ENCODE measurements at places on chromosomes 4 and X.
A peak's percentile ranks its signal among the peaks of the same experiment; 100 is the strongest.

GRCh38 chr4:106676173-106676921, 307.8 kb upstream of the GIMD1 start:
- DNase-seq, result no peak

DNA sequence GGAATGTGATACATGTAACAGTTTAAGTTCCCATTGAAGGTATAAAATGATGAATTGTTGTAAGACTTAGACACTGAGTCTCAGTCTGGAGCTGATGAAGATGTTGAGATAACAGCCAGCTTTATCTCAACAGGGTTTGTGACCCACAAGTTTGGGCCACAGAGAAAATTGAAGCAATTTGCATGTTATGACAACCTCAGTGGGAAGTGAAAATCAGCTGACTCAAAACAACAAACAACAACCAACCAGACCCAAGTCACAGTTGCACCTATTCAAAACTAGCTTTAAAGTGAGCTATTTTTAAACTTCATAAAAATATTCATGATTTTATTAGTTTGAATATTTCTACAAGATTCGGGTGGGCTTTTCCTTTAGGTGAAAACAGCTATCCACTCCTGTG, 8.0 kb downstream of the SFRP2 start:
- DNase-seq, result no peak

DNA sequence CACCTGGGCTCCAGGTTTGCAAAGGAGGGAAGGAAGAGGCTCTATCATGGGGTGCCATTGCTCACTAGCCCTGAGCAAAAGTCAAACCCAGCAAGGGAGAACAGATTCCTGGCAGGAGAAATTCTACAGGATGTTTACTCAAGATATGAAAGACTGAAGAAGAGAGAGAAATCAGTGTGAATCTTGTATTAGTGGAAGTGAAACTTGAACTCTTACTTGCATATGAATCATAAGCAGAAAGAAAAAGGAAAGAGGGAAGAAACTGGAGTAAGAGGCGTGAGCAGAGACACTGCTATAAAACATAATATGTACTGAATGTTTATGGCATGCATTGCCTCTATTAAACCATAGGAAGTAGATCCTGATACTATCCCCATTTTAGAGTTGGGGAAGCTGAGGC, 60.9 kb downstream of the C4orf46 start:
- DNase-seq, result peak; percentile 37

- no peak for DNase-seq
Observed at GRCh38 chrX:144219035-144219434, 335.2 kb downstream of the UBE2NL start.

DNA sequence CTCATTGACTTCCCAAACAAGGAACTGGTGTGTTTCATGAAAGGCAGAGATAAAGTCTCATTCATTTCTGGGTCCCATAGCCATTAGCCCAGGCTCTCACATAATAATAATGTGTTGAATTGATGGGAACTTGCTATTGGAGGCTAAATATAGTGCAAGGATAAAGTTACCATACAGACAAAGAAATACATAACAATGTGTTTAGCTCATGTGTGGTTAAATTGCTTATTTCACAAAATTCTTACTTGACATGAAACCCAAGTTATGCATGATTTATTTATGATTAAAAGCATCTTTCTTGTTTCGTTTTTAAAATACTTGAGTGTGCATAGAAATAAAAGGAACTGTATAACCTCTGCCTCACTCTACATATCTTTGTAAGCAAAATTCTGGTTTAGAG, 37.3 kb upstream of the LPAR4 start:
- no peak for DNase-seq

DNA sequence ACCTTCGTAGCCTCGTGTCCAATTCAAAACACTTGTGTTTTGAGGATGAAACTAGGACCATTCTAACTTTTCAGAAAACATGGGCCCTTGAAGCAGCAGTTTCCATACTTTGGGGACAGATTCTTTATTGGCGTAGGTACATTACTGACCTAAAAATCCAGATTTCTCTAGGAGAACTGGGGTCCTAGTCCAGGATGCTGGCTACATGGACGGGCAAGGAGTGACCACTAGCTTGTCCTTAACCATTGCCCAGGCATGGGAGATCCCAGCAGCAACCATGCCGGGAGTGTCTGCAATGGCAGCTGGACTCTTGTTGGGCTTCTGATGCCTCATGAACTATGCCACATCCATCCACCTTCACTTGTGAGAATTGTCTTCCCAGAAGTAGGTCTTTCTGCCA, 62.2 kb upstream of the WDR1 start:
- no peak for DNase-seq

GRCh38 chrX:104112326-104112951, at the start of gene ZCCHC18:
Gene ZCCHC18, plus strand, starts transcription at chrX:104112523. Its CDS starts 1,589 bp downstream, at chrX:104114112.
- peak; percentile 74 for DNase-seq

DNA sequence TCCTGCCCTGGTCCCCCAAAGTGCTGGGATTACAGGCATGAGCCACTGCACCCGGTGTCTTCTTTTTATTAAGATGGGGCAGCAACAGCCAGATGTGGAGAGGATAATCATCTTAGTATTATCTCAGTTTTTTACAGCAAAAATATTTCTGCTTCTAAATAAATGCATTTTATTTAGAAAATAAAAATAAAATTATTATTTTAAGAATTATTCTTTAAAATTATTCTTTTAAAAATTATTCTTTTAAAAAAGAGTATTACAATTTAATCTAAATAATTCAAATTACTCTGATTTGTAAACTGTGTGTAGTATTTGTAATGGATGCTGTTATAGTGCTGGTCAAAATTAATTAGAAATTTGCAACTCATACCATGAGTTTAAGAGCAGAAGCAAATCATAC, 67.6 kb downstream of the ARFIP1 start:
- no peak for DNase-seq

DNA sequence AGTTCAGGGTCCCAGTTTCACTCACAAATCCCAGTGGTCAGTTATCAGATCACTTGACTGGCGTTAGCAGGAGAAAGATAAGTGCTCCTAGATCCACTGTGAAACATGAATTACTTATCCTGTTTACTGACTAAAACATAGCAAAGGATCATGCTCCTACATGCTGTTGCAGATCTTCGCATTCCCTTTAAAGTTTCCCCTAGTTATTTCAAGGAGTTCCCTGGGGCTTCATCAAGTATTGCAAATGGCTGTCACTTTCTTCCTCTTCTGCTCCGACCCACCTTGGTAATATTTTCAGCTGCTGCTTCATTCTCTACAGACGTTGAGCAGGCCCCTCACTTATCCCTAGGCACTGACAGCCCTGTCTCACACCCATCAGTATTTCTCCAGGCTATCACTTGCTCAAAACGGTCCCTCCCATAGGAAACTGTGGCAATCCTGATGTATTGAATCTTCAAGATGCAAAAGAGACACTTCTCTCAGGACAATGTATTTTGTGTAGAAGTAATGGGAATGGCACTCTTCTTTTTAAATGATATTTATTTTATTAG, 466.0 kb downstream of the INPP4B start:
- DNase-seq, result no peak

DNA sequence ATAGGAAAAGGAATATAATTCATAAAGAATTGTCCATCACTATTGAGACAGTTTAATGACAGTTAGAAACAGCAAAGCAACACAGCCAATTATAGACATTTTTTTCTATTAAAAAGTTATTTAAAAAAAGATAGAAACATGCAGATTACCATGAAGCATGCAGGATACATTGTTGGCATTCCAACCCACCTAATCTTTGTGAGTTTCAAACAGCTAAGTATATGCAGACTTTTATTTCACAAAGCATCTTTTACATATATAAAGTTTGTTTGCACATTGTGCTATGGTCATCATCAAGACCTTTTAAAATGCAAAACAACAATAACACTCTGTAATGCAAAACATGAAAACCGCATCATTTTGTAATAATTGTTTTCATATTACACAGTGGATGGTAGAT, 125.9 kb upstream of the ETNPPL start:
- DNase-seq, result no peak

GRCh38 chrX:18861511-18861910, 122.4 kb downstream of the PHKA2 start:
- DNase-seq, result no peak

- no peak for DNase-seq
Observed at GRCh38 chrX:18682979-18683387, 11.1 kb upstream of the RS1 start.

DNA sequence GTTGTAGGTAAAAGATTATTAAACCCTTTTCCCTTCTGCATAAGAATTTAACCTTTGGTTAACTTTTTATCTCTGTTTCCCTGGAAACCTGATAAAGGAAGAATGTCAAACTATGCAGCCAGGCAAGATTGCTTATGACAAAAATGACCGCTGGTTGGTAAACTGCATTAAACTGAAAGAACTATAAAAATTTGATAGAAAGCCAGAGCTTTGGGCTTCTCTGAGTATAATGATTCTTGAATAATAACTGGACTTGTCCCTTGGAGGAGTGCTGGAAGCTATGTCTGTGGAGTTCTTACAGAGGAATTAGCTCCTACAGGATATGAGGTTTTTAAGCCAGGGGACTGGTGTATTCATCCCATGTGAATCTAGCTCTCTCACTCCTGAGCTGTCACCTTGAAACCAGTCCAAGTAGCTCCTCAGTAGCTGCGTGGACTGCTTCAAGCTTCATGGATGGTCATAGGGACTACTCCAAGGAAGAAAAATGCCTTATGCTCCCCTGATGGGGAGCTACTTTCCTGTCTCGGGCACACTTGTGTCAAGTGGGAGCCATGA, 52.0 kb downstream of the RASL11B start:
- DNase-seq, result no peak

GRCh38 chrX:96722781-96723180, 38.1 kb downstream of the DIAPH2 start:
- no peak for DNase-seq

DNA sequence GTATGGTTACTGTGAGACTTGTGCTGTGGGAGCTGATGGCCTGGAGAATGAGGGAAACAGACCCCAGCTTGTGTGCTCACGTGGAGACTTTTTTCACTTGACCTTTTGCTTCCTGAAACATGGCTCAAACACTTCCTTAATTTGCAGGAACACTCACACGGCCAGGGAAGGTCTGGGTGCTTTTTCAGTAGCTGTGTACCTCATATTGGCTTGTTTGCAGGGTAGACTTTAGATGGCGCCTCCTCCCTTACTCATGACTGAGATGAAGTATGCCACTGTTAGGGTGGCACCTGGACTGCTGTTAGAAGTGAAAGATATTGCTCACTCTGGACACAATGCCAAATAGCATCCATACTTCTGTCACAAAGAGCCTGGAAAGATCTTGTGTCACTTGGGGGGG, 75.7 kb upstream of the WDR1 start:
- DNase-seq, result no peak

GRCh38 chrX:8987672-8988250, 46.2 kb downstream of the FAM9B start:
- DNase-seq, result no peak

GRCh38 chrX:31227250-31227649, 155.4 kb upstream of the FTHL17 start:
- DNase-seq, result no peak

GRCh38 chr4:100286636-100287035, 96.4 kb upstream of the DDIT4L start:
- DNase-seq, result no peak

DNA sequence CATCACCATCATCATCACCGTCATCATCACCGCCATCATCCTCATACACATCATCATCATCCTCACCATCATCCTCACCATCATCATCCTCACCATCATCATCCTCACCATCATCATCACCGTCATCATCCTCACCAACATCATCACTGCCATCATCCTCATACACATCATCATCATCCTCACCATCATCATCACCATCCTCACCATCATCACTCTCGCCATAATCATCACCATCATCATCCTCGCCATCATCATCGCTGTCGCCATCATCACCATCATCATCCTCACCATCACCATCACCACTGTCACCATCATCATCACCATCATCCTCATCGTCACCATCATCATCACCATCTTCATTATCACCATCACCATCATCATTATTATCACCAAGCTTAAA, 19.8 kb upstream of the DHRSX start:
- no peak for DNase-seq

GRCh38 chr4:15373363-15373762, 54.5 kb upstream of the C1QTNF7 start:
- DNase-seq, result no peak

- no peak for DNase-seq
Observed at GRCh38 chr4:134147941-134148340, 53.6 kb downstream of the PABPC4L start.

GRCh38 chrX:101415180-101416145, 7.4 kb downstream of the HNRNPH2 start:
- peak; percentile 57 for DNase-seq

DNA sequence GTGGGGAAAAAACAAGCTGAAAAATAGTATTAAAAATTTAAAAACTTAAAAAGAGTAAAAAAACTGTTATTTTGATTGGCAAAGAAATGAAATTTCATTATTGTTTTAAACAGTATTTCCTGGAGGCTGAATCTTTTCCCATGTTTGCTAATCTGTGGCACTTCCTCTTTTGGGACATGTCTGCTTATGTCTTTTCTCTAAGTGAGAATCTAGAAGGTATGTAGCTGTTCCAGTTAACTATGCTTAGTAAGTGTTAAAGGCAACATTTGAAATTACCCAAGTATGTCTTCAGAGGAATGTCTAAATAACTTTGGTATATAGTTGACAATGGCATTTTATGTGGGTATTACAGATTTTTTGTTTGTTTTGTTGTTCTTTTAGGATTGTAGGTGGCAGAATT, 81.6 kb upstream of the TBC1D9 start:
- DNase-seq, result no peak

DNA sequence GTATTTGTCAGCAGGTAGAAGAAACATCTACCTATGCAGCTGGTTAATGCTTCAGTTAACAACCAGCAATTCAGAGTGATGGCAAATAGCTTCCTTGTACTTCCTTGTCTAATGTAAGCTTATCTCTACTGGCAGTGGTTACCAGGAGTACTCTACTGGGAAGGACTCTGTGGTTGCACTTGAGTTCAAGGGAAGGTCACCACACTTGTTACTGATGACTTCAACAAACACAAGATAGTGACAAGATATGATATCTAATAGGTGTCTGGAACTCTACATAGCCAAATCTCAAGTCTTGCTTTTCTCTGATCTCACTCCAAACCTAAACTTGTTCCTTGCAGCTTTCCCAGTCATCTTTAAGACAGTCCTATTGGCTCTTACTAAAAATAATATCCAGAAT, 1644.9 kb upstream of the TENM3 start:
- no peak for DNase-seq

GRCh38 chr4:86848136-86848535, 1.0 kb downstream of the SLC10A6 start:
- no peak for DNase-seq

GRCh38 chr4:129162450-129162849, 66.5 kb downstream of the C4orf33 start:
- no peak for DNase-seq

GRCh38 chrX:99184153-99184552, 1225.9 kb downstream of the PCDH19 start:
- DNase-seq, result no peak

GRCh38 chr4:103673983-103674382, 45.8 kb downstream of the TACR3 start:
- DNase-seq, result no peak

GRCh38 chr4:176031922-176032321, 33.7 kb upstream of the WDR17 start:
- DNase-seq, result no peak

GRCh38 chr4:7726665-7727413, 212.8 kb downstream of the AFAP1 start:
- DNase-seq, result no peak

- no peak for DNase-seq
Observed at GRCh38 chr4:153788413-153789276, at the start of gene SFRP2. Gene SFRP2, minus strand, starts transcription at chr4:153789083. Its CDS starts 248 bp downstream, at chr4:153788835.

GRCh38 chr4:188147776-188148175, 8.5 kb downstream of the TRIML1 start:
- DNase-seq, result no peak
